ENCODE measurements at places on chromosomes 2 and 18.

DNA sequence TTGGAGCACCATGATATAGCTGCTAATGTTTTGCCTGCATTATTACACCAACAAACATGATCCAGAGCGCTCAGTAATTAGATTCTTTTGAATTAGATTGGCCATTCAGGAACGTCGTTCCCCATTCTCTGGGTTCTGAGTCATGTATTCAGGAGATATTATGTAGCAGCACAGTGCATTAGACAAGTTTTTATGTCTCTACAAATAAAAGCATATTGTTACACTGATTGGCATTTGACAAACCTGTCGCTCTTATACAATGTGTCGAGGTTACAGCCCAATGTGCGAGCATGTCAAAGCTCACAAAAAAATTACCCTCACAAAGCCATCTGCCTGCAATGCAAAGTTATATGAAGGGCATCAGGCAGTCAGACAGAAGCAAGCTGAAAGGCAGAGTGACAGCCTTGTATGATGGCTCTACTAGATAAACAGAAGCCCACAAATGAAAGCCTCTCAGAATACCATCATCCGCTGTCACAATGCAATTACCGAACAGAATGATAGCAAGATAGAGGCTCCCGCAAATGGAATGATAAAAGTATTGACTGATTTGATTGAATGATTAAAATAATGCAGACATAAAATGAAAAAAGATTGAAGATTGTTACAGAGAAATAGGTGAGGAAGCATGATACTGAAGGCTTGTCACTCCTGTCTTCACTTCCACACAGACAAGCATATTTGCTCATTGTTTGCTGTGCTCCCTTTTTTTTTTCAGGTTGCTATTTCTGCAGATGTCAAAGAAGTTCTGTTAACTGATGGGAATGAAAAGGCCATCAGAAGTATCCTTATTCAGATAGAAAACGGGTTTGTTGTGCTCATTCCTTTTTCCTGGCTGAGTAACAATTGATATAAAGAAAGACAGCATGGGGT lies 234.6 kb upstream of the SIX3 start:
- peaks cover 4% of the 10 kb centered on the region for H3K4me1 ChIP-seq
- H3K27ac ChIP-seq: peak overlapping the region; percentile 85
- H3K27me3 ChIP-seq: no peaks in the 10 kb centered on the region
- H3K36me3 ChIP-seq: peaks cover 32% of the 10 kb centered on the region
- no peak for DNase-seq

- H3K27ac ChIP-seq: no peak overlapping the region
- no peaks in the 10 kb centered on the region for H3K27me3 ChIP-seq
- no peaks in the 10 kb centered on the region for H3K4me1 ChIP-seq
- H3K36me3 ChIP-seq: no peaks in the 10 kb centered on the region
- DNase-seq: no peak
- H3K4me3 ChIP-seq: no peak overlapping the region
Measured at GRCh38 chr2:82675186-82675585, 1783.9 kb downstream of the SUCLG1 start.

DNA sequence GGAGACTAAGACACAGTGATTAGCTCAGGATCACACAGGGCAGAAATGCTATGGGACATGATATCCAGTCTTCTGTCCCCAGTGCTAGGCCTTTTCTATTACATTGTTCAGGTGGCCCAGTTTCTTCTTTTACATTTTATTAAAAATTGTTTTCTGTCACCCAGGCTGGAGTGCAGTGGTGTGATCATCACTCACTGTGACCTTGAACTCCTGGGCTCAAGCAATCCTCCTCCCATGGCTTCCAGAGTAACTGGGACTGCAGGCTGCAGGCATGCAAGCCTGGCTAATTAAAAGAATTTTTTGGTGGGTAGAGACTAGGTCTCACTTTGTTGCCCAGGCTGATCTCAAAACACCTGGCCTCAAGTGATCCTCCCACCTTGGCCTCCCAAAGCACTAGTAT lies 15.4 kb downstream of the PDK1 start:
- peaks cover 77% of the 10 kb centered on the region for H3K36me3 ChIP-seq
- no peaks in the 10 kb centered on the region for H3K27me3 ChIP-seq
- no peaks in the 10 kb centered on the region for H3K4me1 ChIP-seq
- no peak overlapping the region for H3K27ac ChIP-seq

DNA sequence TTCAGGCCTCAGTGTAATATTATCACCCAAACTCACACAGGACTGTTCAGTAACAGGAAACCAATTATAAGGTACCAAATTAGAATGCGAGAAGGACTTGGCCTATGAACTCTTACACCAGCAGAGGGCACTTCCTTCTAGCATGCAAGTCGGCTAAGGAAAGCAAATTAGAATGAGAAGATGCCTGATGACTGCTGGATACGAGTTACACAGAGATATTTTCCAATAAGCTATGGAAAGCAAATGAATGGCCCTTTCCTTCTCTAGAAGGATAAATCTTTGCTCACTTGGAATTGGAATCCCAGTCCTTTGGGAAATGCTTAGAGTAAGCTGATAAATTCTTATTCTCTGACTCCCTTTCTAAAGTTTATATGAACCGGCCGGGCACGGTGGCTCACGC lies 109.8 kb downstream of the AP1S3 start:
- H3K4me1 ChIP-seq: no peaks in the 10 kb centered on the region
- H3K36me3 ChIP-seq: no peaks in the 10 kb centered on the region
- no peaks in the 10 kb centered on the region for H3K27me3 ChIP-seq
- no peak overlapping the region for H3K27ac ChIP-seq

- DNase-seq: peak; percentile 76
- no peaks in the 10 kb centered on the region for H3K4me1 ChIP-seq
- no peak overlapping the region for H3K4me3 ChIP-seq
- H3K27ac ChIP-seq: no peak overlapping the region
- no peaks in the 10 kb centered on the region for H3K36me3 ChIP-seq
- H3K27me3 ChIP-seq: no peaks in the 10 kb centered on the region
Measured at GRCh38 chr2:30862054-30862651, 54.9 kb upstream of the CAPN13 start.

DNA sequence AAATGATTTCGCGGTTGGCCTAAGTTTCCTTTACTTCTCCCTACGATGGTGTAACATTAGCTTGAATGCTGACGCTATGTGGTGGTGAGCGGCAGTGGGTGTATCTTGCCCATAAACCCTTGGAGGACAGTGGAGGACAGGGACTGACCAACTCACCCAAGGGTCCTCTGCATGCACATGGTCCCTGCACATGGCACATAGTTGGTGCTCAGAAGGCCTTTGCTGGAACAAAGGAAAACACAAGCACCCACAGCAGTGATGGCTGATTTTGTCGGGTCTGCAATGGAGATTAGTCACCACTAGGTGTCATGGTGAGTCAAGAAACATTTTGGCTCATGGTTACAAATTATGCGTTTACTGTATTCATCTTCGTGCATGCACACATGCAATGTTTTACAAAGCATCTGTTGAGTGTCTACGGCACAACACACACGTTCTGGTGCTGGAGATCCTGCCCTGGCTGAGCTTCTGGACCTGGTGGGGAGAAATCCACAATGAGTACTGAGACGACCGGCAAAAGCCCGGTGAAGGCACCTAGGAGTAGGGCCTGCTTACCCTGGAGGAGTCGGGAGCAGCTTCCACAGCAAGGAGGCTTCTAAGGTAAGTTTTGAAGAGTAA lies 44.0 kb downstream of the PDCL3 start:
- no peak overlapping the region for H3K27ac ChIP-seq
- H3K36me3 ChIP-seq: no peaks in the 10 kb centered on the region
- H3K4me3 ChIP-seq: no peak overlapping the region
- H3K4me1 ChIP-seq: peaks cover 4% of the 10 kb centered on the region
- peak; percentile 82 for DNase-seq
- no peaks in the 10 kb centered on the region for H3K27me3 ChIP-seq

DNA sequence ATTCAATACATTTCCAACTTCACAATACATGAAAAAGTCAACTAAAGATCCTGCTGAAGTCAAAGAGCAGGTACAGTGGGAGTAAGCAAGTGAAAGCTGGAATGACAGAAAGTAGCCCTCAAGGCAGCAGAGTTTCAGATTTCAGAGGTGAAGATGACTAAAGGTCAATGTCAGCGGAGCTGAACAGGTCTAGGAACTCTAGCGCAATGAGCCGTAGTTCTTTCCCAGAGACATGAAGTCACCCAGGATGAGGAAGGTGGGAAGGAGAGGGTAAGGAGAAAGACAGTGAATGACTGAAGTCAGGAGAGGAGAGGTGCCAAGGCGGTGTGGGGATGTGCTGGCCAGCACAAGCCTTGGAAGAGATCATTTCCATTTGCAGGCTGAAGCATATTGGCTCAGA lies 28.1 kb downstream of the PTPN2 start:
- H3K4me3 ChIP-seq: no peak overlapping the region
- no peak for DNase-seq

DNA sequence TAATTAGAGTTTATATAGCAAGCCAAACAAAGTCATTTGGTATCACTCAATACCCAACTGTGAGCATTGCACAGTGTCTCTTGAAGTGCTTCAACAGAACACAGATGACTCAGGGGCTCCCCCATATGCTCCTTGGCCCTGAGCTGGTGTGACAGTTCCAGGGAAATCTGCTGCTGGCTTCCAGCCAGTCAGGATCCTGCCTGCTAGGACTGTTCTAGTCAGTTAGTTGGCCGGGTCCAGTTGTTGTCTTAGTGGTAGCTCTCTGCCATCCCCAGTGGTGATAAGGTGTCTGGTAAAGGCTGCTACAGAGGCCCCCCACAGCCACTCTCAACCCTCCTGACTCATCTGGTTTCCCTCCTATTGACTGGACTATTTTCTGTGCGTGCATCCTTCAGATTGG lies 100.3 kb downstream of the IRS1 start:
- H3K27ac ChIP-seq: no peak overlapping the region
- DNase-seq: no peak
- H3K4me3 ChIP-seq: no peak overlapping the region

Data from endodermal cell (in vitro differentiated cells).